ENCODE measurements at places on chromosomes 3 and 15. TPM values are rescaled to one million over a fixed set of nuclear protein-coding genes. Genes with fewer than 3 reads are reported as not detected.

DNA sequence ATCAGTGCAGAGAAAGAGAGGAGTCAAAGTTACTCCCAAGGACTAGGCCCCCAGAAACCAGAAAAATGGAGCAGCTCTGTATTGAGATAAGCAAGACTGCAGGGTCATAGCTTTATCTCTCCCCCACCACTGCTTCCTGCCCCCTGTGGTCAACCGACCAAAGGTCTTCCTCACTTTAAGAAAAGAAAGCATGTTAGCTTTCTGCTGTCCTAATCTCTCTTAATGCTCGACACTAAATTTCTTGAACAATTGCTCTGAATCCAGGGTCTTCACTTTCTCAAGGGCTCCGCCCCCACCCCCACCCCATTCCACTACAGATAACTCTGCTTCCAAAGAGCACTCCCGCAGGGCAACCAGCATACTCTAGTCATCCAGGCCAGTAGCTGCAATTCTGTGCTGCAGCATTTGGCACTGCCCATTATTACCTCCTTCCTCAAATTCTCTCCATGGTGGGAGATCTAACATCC, 31.9 kb downstream of the TNIK start:
- no peak for DNase-seq

- no peak for DNase-seq
These were observed 390.4 kb upstream of the LMCD1 start for GRCh38 chr3:8110966-8111798.

DNA sequence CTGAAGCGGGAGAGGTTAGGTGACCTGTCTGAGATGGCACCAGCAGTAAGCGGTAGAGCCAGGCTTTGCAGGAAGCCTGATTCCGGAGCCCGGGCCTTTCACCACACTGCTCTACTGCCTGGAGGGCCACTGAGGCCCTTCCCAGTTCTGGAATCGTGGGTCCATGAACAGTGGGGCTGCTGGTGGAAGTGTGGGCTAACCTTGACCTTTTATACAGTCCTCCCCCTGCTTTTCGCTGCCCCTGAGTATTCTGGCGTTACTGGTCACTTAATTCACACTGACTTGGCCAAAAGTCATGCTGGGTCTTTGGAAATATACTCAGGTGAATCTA, 2.6 kb upstream of the ABTB1 start:
- peak; percentile 53 for DNase-seq

- DNase-seq: no peak
These were observed 42.4 kb upstream of the ETV5 start for GRCh38 chr3:186151077-186151971.

- no peak for DNase-seq
These were observed 147.4 kb downstream of the CHST2 start for GRCh38 chr3:143266927-143267326.

DNA sequence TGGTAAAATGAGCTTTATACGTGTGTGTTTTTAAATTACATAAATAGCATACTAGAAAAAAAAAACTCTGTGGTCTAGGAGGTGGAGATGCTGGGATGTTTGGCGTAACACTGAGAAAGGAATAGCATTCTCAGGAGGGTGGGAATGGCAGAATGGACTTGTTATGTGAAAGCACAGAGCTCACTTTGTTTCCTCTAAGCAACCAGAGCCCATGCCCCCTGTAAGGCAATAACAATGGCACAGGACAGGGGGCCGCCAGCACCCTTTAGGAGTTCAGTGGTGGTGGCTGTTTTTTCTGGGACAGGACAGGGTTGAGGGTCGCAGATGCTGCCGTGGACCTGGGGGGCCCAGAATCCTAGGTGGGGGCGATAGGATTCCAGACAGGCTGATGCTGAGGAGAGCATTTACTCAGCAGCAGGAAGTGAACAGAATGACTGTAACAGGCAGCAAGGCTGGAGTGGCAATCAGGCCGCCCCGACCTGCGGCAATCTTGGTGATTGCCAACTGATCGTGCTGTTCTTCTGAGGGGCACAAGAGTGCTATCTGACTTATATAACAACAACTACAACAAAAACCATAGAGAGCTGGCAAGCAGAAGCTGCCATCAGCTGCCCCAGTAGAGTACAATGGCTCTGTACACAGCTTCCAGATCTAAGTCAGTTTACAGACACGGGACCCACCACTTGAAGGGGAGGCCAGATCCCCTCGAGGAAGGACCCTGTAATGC, 160.4 kb downstream of the UACA start:
- DNase-seq: no peak

DNA sequence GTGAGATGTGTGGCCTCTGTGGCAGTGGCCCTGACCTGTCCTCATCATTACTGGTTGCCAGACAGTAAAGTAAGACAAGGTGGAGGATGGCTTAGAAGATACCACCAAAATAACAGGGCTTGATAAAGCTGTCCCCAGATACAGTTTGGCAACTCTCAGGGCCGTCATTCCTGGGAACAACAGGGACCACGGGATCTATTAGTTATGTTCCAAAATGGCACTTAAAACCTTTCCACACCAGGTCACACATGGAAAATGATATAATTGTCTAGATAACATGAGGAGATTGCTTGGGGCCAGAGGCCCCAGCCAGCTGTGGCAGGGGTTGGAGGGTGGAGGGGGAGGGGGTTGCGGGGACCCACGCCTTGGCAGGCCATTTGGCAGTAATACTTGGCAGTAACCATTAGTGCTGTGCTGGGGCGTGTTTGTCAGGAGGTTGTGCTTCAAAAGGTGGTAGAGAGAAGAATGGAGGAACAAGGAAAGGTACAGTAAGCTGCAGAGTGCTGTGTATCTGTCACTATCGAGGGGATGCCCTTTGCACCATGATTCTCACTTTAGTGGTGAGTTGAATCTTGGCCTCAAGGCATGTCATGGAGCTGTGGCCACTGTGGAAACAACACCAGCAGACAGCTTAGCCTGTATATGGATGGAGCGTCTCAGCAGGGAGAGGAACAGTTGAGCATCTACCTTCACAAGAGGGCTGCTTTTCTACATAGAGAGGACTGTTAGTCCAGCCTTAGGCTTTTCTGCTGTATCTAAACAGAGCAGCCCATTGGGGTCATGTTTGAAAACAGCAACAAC, 14.0 kb downstream of the PLCL2 start:
- DNase-seq: no peak

GRCh38 chr3:119279101-119279554, 15.1 kb upstream of the ARHGAP31 start:
- DNase-seq: peak; percentile 84

DNA sequence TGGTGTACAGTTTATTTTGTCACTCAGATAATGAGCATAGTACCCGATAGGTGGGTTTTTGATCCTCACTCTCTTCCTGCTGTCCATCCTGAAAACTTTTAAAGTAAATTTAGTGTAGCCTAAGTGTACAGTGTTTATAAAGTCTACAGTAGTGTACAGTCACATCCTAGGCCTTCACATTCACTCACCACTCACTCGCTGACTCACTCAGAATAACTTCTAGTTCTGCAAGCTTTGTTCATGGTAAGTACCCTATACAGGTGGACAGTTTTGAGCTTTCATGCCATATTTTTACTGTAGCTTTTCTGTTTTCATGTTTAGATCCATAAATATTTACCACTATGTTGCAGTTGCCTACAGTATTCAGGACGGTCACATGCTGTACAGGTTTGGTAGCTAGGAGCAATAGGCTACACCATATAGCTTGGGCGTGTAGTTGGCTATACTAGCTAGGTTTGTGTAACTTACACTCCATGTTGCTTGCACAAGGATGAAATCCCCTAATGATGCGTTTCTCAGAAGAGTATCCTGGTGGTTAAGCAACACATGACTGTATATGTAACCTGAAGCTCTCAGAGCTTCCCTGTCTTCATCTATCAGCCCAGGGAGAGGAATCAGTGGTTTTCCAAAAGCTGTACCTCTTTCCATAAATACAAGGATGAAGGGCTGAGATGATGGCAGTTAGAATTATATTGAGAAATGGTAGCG, 87.6 kb upstream of the SLC25A26 start:
- no peak for DNase-seq

DNA sequence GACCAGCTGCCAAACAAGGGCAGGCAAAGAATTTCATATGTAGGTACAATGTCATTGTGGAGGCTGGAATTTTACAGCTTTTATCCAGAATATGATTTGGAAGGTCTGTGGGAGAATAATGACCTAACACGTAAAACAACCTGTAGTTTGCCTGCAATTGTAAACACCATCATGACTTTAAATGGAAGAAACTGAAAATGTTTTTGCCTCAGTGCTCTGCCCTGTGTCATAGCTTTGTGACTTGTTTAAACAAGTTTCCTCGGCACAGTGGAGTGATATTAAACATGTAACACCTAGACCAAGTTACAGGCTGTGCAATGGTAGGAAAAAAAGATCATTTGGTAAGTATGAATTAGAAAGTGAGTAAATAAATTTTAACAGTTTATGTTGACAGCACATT, 171.6 kb upstream of the MBNL1 start:
- DNase-seq: no peak

DNA sequence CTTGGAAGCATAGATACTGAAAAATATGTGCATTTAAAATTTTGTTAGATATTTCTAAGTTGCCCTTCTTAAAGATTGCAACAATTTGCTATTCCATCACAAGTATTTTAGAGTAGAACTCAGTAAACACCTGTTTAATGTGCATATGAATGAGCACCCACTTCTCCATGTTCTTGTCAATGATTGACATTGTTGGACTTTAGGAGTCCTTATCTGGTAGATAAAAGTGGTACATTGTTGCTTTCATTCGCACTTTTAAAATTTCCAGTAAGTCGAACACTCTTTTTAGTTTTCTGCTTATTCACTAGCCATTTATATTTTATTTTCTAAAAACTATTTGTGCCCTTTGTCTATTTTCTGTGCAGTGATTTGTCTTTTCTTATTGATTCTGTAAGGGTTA, 478.3 kb downstream of the SOX2 start:
- DNase-seq: no peak

The SQOR gene
- total RNA-seq: 12.3 TPM

DNA sequence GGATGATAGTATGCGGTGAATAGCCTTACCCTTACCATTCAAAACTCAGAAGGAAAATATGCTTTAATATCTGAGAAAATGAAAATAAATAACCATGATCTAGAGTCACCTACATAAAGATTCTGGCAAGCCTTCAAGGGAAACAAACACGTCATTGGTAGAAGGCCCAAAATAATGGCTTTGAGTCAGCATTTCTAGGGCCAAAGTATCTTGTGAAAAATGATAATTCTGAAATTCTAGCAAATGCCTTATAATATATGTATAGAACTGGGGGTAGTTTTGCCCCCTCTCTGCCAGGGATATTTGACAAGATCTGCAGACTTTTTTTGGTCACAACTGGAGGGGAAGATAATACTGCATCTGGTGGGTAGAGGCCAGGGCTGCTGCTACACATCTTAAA, 15.4 kb downstream of the PLSCR1 start:
- no peak for DNase-seq

The GOLGA6L4 gene
- 2.5 TPM for total RNA-seq

GRCh38 chr15:60895986-60896385, 333.1 kb downstream of the RORA start:
- DNase-seq: no peak

- DNase-seq: no peak
These were observed 17.7 kb upstream of the GSK3B start for GRCh38 chr3:120111898-120112297.

- DNase-seq: no peak
These were observed 14.5 kb upstream of the CCDC33 start for GRCh38 chr15:74221399-74222239.

- peak; percentile 93 for DNase-seq
These were observed 93.2 kb upstream of the RNF7 start for GRCh38 chr3:141644931-141645330.

The ZNF662 gene
- 6.6 TPM for total RNA-seq

DNA sequence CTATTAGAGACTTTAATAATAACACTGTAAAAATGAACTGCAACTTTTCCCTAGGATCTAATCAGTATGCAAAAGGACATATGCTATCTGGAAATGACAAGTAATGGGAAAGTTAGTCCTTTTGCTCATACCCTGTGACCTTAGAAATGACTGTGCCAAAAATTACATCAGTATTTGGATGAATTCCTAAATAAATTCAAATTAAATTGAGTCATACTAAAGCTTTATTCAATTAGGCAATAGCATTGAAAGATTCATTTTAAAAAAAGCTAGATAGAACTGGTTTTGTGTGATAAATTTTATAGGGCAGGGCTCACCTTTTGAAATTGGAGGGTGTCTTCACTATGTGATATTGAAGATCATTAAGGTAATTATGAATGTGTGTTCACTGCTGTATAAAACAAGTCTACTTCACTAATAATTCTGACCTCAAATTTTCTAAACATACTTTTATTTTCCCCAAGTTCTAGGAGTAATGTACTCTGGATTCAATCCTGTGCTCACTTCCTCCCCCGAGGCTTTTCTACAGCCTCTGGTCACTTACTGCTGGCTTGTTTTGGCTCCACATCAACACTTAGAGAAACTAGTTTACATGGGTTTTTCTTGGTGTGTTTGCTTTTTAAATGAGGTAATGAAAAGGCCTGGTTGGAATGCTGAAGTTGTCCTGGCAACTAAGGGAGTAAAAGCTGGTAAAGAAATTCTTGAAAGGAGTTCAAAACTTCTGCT, 44.4 kb upstream of the SPTSSB start:
- no peak for DNase-seq

Data from cardiac septum (tissue), 1 donor.